ENCODE measurements at places on chromosomes 11 and 22.

DNA sequence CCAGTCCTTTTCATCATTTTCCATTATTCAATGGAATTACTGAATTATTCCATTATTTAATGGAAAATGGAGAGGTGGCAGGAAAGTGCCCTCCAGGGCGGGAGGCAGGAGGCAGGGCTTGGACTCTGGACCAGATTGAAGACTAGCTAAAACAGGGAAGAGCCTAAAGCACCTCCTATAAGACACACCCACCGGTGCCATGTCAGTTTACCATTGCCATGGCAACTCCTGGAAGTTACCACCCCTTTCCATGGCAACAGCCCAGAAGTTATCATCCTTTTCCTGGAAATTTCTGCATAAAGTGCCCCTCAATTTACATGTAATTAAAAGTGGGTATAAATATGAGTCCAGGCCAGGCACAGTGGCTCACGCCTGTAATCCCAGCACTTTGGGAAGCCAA, 443.7 kb downstream of the TBC1D22A start:
- DNase-seq: no peak

DNA sequence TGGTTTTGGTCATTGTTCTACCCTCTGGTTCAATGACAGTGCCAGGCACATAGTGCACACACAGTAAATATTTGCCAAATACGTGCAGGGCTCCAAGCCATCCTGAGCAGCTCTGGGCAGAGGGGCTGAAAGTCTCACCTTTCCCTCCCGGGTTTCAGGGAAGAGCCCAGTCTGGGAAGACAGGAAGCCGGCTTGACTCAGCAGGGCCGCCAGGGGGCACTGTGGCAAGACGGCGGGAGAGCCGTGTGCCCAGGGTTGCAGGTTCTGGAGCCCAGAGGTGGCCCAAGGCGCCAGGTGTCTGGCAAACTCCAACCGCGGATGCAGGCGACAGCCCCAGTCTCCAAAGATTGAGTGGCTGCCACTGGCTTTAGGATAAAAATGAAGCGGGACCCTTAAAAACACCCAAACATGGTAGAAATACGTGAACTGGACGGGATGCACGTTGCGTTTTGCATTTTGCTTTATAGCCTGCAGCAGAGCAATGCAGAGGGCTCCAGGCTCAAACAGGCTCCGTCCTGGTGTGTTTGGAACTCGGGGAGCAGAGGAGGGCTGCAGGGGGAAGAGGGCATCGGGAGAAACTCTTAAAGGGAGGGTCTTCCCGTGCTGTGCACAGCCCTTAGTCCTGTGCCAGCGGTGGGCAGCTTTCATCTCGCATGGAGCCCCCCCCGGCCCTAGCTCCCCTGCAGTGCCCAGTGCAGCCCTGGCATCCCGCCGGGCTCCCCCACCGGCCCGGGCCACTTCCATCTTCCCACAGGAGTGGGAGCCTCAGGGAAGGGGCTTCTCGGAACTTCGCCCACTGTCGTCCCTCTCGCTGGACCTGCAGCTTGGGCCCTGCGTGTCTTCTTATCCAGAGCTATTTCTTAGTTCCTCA, 10.7 kb downstream of the KRTAP5-5 start:
- no peak for DNase-seq

DNA sequence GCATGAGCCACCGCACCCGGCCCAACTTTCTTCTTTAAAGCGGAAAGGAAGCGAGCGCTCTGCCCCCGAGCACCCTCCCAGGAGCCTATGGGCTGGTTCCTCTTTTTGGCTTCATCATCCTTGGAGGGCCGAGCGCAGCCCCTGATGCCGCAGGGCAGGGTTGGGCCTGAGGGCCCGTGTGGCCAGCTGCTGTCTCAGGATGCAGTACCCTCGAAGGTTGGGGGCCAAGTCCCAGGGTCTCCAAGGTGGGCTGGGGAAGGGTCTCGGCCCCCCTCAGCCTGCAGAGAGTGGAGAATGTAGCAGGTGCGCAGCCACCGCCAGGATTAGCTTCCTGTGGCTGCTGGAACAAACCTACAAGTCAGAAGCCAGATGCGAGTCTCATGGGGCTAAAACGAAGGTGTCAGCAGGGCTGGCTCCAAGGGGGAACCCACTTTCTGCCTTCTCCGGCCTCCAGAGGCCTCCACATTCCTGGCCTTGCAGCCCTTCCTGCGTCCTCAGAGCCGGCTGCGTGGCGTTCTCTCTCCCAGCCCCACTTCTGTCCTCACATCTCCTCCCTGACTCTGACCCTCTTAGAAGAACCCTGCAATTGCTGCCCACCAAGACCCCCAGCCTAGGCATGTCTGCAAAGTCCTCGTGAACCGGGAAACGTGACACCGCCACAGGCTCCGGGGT, 2.9 kb downstream of the PANX2 start:
- DNase-seq: no peak

DNA sequence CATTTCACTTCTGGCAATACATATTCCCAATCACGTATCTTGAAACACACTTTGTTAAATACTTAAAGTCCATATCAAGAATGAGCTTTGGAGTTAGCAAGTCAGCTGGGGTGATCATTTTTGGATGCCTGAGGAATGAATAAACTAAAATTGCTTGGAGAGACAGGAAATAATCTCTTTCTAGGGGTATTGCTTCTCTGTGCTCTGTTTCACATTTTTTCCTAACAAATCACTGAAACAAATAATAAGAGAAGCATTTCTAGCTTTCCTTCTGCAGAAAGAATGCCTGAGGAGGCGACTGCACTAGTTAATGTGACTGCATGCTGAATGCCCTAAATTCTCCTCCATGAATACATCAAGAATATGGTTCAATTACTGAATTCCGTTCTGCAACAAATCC, 541.4 kb upstream of the CCDC90B start:
- DNase-seq: no peak

DNA sequence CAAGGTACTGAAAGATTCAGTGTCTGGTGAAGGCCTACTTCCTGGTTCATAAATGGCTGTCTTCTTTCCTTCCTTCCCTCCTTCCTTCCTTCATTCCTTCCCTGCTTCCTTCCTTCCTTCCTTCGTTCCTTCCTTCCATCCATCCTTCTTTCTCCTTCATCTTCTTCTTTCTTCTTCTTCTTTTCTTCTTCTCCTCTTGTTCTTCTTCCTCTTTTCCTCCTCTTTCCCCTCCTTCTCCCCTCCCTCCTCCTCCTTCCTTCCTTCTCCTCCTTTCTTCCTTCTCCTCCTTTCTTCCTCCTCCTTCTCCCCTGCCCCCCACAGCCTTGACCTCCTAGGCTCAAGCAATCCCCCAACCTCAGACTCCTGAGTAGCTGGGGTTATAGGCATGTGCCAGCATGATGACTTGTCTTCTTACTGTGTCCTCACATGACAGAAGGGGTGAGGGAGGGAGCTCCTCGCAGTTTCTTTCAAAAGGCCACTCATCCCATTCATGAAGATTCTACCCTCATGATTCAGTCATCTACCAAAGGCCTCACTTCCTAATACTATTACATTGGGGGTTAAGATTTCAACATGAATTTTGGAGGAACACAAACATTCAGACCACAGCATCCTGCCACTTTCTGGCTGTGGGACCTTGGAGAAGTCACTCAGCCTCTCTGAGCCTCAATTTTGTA, 22.6 kb upstream of the CCDC134 start:
- DNase-seq: no peak

GRCh38 chr22:49533886-49534285, 293.8 kb downstream of the BRD1 start:
- no peak for DNase-seq

DNA sequence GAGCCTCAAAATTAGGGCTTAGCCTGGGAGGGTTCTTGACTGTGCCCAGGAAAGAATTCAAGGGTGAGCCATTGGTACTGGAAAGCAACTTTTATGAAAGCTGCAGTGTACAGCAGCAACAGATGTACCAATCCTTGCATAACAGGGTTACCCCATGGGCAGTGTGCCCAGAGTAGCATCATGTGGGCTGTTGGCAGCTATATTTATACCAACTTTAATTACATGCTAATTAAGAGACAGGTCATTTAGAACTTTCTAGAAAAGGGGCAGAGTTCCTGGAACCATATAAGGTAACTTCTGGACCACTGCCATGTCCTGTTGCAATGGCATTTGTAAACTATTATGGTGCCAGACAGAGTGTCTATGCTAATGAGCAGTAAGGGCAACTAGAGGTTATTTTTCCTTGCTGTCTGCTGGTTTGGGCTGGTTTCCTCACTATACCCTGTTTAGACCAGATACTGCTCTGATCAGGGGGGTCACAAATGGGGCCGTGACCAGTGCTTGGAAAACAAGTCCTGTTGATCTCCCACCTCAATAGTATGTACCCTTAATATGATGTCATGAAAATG, 1120.5 kb upstream of the RAG2 start:
- DNase-seq: no peak

DNA sequence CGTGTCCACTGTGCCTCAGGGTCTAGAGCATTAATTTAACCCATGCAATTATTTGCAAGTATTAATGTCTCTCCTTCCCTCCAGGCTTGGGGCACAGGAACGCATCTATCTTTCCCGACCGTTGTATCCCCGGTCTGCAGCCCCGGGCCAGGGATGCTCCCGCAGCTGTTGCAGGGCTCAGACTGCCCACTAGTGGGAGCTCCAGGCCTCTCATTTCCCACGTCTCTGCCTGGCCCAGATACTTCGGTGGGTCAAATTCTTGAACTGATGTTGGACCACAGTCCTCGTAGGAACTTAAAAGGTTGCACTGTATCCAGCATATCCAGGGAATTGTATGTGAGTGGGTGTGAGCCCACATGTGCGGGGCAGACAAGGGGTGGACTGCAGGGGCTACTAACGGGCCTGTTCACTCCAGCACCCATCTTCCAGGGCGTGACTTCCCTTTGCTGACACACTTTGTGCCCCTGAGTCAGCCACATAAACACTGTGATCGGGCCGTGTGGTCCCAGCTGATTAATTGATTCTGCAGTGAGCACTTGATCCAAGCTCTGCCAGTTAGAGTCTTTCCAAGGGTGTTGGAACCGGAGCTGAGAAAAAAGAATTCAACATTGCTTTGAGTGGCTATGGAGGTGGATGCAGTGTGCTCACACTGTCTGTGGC, 451.3 kb downstream of the TBC1D22A start:
- DNase-seq: no peak

DNA sequence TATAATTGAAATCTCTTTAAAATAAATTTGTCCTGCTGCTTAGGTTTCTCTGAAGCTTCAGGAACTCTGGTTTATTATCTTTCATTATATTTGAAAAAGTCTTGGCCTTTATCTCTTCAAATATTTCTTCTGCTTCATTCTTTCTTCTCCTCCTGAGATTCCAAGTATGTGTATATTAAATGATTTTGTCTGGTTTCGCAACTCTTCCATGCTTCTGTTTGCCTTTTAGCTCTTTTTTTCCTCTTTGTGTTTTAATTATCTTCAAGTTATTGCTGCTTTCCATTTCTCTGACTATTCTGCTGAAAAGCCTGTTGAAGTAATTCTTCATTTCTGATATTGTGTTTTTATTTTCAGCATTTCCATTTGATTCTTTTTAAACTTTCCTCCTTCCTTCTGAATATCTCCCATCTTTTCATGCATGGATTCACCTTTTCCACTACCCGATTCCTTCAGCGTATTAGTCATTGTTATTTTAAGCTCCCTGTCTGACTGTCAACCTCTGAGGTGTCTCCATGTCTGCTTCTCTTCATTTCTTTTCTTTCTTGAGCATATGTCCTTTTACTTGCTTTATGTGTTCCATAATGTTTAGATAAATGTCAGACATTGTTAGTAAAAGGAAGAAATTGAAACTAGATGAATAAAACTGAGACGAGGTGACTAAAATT, 46.6 kb upstream of the CTSC start:
- DNase-seq: no peak

DNA sequence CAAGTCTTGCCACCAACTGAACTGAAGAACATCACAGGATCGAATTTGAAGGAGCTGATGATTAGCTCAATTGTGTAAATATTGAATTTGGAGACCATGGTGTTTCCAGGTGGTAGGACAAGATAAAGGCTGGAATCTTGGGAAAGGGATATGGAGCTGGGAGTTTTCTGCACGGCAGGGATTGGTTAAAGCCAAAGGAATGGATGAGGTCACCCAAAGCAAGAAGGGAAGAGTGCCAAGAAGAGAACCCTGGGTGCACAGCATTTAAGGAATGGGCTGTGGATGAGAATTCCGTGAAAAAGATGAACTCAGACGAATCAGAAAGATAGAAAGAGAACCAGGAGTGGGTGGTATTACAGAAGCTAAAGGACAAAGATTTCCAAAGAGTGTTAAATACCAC, 29.4 kb upstream of the RRAS2 start:
- DNase-seq: no peak

- no peak for DNase-seq
Observed at GRCh38 chr11:35190804-35191348, 51.9 kb downstream of the CD44 start.

DNA sequence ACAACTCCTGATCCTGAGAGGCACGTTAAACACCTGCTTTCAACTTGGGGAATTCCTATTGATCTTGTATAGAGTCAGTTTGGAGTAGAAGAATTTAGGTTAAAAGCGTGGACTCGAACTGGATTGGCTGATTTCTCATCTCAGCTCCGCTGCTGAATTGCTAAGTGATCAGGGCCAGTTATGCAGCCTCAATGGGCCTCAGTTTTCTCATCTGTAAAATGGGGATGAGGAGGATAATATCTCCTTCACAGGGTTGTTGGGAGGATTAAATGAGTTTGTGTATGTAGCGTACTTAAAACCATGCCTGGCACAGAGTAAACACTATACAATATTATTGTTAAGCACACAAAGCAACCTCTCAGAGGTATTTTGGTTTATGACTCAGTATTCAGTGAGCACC, 53.2 kb upstream of the HEPHL1 start:
- no peak for DNase-seq

GRCh38 chr11:75090671-75091177, 6.0 kb downstream of the OR2AT4 start:
- DNase-seq: no peak

GRCh38 chr22:17777005-17777716, 2.9 kb upstream of the BID start:
- peak; percentile 44 for DNase-seq

- no peak for DNase-seq
Observed at GRCh38 chr11:114058026-114058706, 1.3 kb upstream of the ZBTB16 start.

GRCh38 chr11:119338318-119338890, 2.3 kb downstream of the C1QTNF5 start:
- DNase-seq: peak; percentile 49

DNA sequence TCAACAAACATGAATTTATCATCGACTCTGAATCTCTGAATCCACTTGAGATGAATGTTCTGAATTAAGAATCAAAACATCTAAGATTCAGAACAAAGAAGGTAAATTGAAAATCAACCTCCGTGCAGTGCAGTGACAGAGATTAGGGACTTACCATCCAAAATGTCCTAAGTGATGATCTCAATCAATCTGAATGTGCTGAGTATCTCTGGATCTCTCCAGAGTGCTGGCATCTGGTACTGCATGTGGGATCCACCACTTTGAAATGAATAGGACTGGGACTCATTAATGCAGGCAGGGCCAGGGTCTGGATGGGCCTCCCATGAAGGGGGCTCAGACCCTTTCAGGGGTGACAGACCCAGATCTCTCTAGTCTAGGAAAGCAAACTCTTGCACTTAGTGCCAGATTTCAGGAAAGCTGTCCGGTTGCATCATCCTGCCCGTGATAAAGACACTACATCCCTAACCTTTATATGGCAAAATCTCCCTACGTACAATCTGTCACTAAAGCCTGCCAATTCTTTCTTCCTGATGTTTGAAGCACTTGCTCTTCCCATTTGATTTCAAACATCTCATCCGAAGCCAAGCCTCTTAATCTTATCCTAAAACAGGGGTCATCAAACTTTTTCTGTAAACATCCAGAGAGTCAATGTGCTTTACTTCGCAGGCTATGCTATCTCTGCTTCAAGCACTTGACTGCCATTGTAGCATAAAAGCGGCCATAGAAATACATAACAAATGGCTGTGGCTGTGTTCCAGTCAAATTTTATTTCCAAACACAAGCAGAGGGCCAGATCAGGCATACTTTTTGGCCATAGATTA, 263.3 kb downstream of the LARGE1 start:
- DNase-seq: no peak

GRCh38 chr11:134052395-134052987, 16.4 kb upstream of the JAM3 start:
- no peak for DNase-seq

Data from activated CD4-positive, CD25-positive, alpha-beta regulatory T cell (primary cell).